ENCODE measurements at places on chromosomes 13 and 19.

GRCh38 chr13:103788061-103788652 is 721.9 kb upstream of the SLC10A2 start:
- DNase-seq = no peak

DNA sequence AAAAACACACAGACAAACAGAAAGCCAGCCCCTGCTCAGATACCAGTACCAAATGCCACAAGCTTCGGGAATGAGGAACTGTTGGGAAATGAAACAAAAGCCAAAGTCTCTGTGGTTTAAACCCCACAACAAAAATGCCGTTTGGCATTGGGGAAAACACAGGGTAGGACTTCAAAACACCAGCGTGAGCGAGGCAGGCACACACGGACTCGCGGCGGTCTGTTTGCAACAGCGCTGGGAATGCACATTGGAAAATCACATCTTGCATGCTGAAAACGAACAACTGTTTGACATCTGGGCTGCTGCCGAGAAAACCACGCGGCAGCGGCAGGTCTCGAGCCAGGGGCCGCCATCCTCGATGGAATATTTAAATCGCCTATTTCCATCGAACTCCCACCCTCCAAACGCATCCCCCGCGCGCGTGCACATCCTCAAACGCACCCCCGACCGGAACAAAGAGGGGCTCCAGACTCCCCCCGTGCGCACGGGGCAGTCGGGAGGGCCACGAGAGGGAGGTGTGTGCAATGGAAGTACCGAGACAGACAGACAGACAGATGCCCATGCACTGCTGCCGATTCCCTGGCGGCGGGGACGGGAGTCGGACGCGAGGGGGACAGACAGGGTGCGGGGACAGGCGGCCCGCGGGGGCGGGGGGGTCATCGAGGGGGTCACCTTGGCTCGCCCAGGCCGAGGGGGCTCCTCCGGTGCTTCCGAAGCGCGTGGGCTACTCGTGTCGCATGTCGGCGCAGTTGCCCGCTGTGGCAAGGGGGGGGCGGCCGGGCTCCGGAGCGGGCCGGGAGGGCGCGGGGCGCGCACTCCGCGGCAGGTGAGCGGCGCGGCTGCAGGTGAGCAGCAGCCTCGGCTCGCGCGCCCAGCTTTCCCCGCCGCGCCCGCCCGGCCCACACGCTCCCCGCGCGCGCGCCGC is at the start of gene GPR12:
GPR12 (minus strand) TSS at position 880 of the 925 bp plus-strand sequence. CDS start 959 bp downstream, outside the sequence.
- DNase-seq = no peak

DNA sequence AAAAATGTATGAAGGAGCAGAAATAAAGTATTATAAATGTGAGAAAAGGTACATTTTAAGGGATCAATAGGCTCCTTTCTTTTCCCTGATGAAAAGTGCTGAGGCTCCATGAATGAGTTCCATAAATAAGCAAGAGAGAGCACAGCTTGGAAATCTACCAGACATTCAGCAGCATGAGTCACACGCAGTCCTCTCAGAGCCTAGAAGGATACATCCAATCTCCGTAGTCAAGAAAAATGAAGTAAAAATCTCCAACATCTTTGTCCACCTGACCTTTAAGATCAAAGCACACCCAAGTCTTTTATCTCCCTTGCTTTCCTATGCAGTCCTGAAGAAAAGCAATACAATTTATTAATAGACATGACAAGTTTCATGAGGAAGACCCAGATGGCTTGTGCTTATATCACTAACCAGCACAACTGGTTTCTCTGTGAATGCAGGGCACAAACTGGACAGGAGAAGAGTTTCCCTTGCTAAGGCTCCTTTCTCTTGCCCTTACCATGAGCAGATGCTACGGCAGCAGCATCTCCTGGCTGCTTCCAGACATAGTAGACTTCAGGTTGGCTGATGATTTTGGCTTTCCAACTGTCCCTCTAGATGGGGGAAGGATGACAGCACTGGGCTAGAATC is 730.8 kb downstream of the EFNB2 start:
- DNase-seq = no peak

- no peak for DNase-seq
These were observed 3.4 kb upstream of the NUMBL start for GRCh38 chr19:40693896-40694295.

DNA sequence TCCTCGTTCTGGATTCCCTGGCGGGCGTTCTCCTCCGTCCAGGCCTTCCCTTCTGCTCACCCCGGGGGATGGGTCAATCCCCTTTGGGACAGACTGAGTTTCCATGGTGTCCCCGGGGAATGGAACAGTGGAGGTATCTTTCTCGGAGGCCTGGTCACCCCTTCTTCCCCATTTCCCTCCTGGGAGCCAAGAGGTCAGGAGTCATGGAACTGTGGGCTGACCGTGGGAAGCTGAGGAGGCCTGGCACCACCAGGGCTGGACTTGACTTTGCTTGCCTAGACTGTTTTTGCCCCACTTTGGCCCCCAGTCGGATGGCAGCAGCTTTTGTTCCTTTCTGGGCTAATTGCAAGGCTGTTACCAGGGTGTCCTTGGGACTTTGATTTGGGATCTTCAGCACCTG is 2.0 kb downstream of the NACC1 start:
- DNase-seq = no peak

All from HAP-1 (cell line).